ENCODE measurements at places on chromosomes 16 and 17. TPM values are rescaled to one million over a fixed set of nuclear protein-coding genes. Genes with fewer than 3 reads are reported as not detected.

DNA sequence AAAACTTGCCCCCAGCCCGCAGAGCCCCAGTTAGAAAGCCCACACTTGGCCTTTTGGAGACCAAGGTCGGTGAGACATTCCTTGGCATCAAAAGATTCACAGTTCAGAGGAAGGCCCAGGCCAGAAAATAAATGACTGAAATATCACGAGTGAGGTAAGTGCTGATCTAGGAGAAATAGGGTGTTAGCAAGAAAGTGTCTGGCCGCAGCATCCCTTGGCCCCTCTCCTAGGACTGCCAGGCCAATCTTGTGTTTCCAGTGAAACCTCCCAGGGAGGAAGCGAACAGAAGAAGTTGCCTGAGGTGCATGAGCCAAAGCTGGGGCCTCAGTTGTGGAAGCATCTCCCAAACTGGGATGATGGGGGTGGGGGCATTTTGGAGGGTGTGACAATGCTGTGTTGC is 22.5 kb upstream of the NSMCE1 start:
- peaks cover 30% of the 10 kb centered on the region for H3K4me1 ChIP-seq
- no peak overlapping the region for H3K27ac ChIP-seq
- no peak for DNase-seq
- no peak overlapping the region for H3K4me3 ChIP-seq
- H3K27me3 ChIP-seq = no peaks in the 10 kb centered on the region

DNA sequence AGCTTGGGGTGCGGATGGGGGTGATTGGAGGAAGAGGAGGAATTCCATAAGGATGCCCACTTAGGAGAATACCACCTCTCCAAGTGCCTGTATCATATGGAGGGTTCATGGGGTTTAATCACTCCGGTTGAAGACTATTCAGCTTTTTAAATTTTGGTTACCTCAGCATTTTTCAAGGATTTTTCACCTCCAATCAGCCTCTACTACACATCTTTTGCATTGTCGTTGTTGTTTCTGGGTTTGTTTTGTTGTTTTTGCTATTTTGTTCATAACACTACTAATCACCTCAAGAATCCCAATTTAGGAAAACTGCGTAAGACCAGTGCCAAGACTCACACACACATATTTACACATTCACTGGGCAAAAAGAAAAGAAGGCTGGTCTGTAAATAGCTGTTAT is 619.5 kb upstream of the CDH5 start:
- no peaks in the 10 kb centered on the region for H3K36me3 ChIP-seq
- H3K4me3 ChIP-seq = no peak overlapping the region
- DNase-seq = no peak
- H3K27ac ChIP-seq = no peak overlapping the region
- H3K27me3 ChIP-seq = no peaks in the 10 kb centered on the region
- no peaks in the 10 kb centered on the region for H3K4me1 ChIP-seq

- DNase-seq = no peak
- H3K4me1 ChIP-seq = no peaks in the 10 kb centered on the region
- no peaks in the 10 kb centered on the region for H3K36me3 ChIP-seq
- no peak overlapping the region for H3K27ac ChIP-seq
- peaks cover 11% of the 10 kb centered on the region for H3K27me3 ChIP-seq
- no peak overlapping the region for H3K4me3 ChIP-seq
Measured at GRCh38 chr16:67433131-67433719, 2.3 kb downstream of the HSD11B2 start.

GRCh38 chr17:81461607-81462500 is 50.7 kb downstream of the ACTG1 start:
- no peaks in the 10 kb centered on the region for H3K4me1 ChIP-seq
- no peak overlapping the region for H3K4me3 ChIP-seq
- no peak for DNase-seq
- no peaks in the 10 kb centered on the region for H3K36me3 ChIP-seq
- no peak overlapping the region for H3K27ac ChIP-seq

GRCh38 chr17:37301288-37301687 is 74.5 kb upstream of the C17orf78 start:
- no peaks in the 10 kb centered on the region for H3K36me3 ChIP-seq
- H3K27me3 ChIP-seq = no peaks in the 10 kb centered on the region
- H3K27ac ChIP-seq = no peak overlapping the region

DNA sequence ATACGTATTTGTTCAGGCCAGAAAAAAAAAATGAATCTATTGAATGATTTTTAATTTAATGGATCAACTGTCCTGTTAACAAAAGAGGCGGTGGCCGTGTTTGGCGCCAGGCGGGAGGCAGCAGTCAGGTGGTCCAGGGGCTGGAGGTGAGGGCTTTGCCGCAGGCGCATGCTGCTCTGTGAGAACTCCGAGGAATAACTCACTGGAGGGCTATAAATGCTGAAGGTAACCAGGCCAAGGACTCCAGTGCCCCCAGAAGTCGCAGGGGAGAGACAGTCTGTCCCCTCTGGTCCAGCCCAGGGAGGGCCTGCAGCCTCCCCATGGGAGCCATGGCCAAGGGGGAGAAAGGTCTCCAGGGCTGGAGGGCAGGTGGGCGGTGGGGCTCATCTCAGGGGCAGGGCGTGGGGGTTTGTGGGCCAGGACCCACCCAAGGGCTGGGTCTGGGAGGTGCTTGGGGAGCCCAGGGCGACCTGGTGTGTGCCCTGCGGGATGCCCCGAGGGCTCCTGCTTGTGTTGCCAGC is 7.1 kb upstream of the BAHCC1 start:
- no peak for DNase-seq
- no peak overlapping the region for H3K4me3 ChIP-seq
- no peaks in the 10 kb centered on the region for H3K27me3 ChIP-seq
- no peaks in the 10 kb centered on the region for H3K36me3 ChIP-seq
- H3K4me1 ChIP-seq = no peaks in the 10 kb centered on the region

- no peak for DNase-seq
- H3K36me3 ChIP-seq = peaks cover 7% of the 10 kb centered on the region
- H3K27ac ChIP-seq = no peak overlapping the region
- H3K4me1 ChIP-seq = no peaks in the 10 kb centered on the region
Measured at GRCh38 chr17:64326420-64327054, 63.5 kb upstream of the TEX2 start.

DNA sequence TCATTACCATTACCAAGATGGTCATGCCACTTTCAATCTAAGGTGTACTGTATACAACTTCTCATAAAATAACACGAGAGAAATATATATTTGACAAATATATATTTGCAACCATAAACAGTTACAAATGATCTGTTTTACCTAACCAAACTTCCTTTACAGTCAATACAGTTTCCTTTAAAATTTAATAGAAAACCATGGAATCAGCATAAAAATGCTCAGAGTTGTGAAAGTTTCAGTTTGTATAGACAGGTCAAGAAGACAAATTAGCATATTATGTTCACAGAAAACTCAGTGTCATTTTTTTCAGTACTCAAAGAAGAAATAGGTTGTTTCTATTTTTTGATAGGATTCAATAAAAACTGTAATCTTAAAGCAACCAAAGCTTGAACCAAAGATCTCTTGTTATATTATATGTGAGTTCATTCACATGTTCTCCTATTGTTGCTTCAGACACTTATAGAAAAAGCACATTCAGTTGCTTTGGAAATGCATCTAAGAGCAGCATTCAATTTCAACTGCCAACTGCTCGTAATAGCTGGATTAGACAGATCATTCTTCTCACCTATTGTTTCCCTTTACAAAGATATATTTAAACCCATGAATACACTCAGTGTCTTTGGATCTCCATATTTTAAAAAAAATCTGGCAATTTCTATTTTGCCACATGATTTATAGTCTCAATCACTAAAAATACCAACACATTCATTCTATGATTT is 15.1 kb downstream of the SSH2 start:
- H3K36me3 ChIP-seq = no peaks in the 10 kb centered on the region
- no peak overlapping the region for H3K27ac ChIP-seq
- no peak overlapping the region for H3K4me3 ChIP-seq
- no peaks in the 10 kb centered on the region for H3K27me3 ChIP-seq

DNA sequence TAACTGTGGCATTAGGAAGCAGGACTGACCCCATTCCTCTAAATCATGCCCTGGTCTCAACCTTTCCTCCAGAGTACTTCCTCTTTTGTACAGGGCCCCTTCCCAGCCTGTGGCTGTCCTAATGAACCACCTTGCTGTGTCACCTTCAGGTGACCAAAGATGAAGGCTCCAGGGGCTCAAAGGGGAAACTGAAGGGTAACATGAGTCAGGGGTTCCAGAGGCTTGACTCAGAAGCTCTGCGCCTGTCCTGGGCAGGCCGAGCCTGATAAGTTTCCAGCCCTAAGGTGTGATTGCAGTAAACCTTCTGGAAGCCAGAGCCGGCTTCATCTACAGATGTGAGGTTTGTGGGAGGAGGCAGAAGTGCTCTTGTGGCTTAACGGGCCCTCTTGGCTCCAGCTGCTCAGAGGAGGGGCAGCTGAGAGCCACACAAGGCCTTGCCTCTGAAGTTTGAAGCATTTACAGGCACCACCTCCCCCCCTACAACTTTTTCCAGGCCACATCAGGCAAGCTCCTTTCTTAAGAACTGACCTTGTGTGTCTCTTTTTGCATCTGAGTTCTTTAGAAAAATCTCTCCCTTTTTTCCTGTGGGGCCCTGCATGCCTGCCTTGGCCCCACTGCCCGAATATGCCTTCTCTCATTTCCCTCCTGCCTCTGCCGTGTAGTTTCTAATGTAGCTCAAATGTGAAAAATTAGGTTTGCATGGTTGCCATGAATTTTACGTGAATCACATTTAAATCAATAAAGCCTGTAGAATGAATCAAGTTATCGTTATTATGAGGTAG is 149.9 kb downstream of the CLEC16A start:
- H3K36me3 ChIP-seq = peaks cover 4% of the 10 kb centered on the region
- H3K27ac ChIP-seq = peak overlapping the region; percentile 55
- H3K4me3 ChIP-seq = no peak overlapping the region
- H3K27me3 ChIP-seq = no peaks in the 10 kb centered on the region
- DNase-seq = no peak

GRCh38 chr17:42305543-42306384 is 17.5 kb downstream of the STAT5A start:
- H3K36me3 ChIP-seq = peaks cover 80% of the 10 kb centered on the region
- H3K4me3 ChIP-seq = no peak overlapping the region
- H3K27ac ChIP-seq = peak overlapping the region; percentile 40

GRCh38 chr17:4124999-4125398 is 17.8 kb downstream of the ZZEF1 start:
- H3K4me1 ChIP-seq = no peaks in the 10 kb centered on the region
- H3K36me3 ChIP-seq = peaks cover 6% of the 10 kb centered on the region
- no peak overlapping the region for H3K4me3 ChIP-seq

- H3K27ac ChIP-seq = no peak overlapping the region
- no peak overlapping the region for H3K4me3 ChIP-seq
- no peaks in the 10 kb centered on the region for H3K4me1 ChIP-seq
- H3K36me3 ChIP-seq = no peaks in the 10 kb centered on the region
Measured at GRCh38 chr16:12519986-12520385, 283.7 kb downstream of the CPPED1 start.

GRCh38 chr17:29617125-29617480 is 5.6 kb downstream of the CORO6 start:
- peaks cover 36% of the 10 kb centered on the region for H3K4me1 ChIP-seq
- DNase-seq = peak; percentile 90
- no peaks in the 10 kb centered on the region for H3K27me3 ChIP-seq
- H3K4me3 ChIP-seq = peak overlapping the region; percentile 80

DNA sequence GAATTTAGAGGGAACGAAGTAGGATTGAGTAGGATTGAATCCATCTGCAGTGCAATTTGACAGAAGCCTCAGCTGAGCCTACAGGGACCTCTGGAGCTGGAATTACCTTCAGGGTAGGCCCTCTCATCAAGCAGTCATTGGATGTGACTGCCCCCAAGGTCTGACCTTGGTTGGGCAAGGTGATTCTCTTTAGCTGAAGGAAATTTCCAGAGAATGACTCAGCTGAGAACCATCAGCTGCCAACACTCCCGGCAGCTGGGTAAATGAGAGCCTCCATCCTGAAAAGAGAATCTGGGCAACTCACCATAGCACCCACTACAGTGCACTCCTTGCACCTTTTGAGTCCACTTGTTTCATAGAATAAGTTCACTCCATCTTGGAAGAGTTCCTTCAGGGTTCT is 113.5 kb upstream of the MED13 start:
- H3K4me1 ChIP-seq = no peaks in the 10 kb centered on the region
- no peak overlapping the region for H3K27ac ChIP-seq
- H3K36me3 ChIP-seq = no peaks in the 10 kb centered on the region
- DNase-seq = no peak

DNA sequence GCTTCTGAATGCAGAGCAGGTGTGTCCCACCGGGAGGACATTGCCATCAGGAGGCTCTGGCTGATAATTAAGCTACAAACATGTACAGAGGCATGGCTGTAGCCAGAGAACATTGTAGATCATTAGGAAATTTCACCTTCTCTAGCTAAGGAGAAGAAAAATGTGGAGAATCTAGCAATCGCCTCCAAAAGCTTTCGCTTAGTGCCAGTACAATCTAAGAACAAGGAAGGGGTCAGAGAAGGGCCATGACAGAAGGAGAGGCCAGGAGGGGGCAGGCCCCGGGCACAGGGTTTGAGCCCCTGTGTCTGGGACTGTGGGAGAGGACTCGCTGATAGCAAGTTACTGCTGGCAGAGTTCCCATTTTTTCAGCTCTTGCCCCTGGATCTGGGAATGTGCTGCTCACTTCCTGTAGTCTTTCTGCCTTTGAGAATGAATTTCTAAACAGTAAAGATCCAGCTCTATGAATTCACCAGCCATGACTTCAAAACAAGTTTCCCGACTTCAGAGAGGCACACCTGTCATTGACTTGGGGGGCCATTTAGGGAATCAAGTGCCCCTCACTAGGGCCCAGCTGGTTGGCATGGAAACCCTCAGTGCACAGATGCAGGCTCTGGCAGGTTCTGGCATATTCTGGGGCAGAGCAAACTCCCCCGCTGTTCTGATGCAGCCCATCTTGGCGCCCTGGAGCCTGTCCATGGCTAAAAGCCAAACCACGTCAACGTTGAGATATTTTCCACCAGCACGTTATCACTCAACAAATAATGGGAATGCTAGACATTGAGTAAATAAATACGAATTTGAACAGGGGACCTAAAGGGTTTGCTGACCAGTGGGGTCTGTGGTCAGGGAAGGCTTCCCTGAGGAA is 59.5 kb upstream of the CACNG4 start:
- H3K27me3 ChIP-seq = no peaks in the 10 kb centered on the region
- no peak overlapping the region for H3K27ac ChIP-seq
- no peaks in the 10 kb centered on the region for H3K36me3 ChIP-seq
- no peaks in the 10 kb centered on the region for H3K4me1 ChIP-seq
- H3K4me3 ChIP-seq = no peak overlapping the region

DNA sequence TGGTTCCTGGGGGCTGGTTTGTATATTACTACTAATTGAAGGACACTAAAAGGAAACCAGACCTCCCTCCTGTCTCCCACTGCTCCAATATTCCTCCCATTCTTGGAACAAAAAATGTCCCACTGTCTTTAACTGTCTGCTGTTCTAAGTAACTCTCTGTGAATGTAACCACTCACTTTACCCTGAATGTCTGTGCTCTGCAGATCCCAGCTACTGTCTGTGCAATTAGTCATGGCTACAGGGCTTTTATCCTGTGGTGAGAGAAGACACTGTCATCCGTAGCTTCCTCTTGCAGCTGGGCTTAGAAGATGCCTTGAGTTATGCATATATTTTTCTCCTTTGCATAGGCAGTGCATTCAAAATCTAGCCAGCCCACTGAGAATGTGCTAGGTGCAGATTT is 853.8 kb downstream of the CDH8 start:
- H3K27ac ChIP-seq = no peak overlapping the region
- DNase-seq = no peak
- H3K4me3 ChIP-seq = no peak overlapping the region
- no peaks in the 10 kb centered on the region for H3K36me3 ChIP-seq
- no peaks in the 10 kb centered on the region for H3K4me1 ChIP-seq
- no peaks in the 10 kb centered on the region for H3K27me3 ChIP-seq

Gene SLC13A2
- not detected for total RNA-seq

Gene KCNJ16
- total RNA-seq = not detected

Gene TBC1D26
- not detected for total RNA-seq

Gene HS3ST3A1
- total RNA-seq = 3.6 TPM

Gene ABAT
- total RNA-seq = 11.5 TPM

Gene AOC2
- 3.3 TPM for total RNA-seq

Gene TM4SF5
- not detected for total RNA-seq

Gene ZNF174
- total RNA-seq = 20.6 TPM

All from naive thymus-derived CD4-positive, alpha-beta T cell (primary cell).